ENCODE measurements at places on chromosomes 6 and 20.
A peak's percentile ranks its signal among the peaks of the same experiment; 100 is the strongest.

GRCh38 chr6:166470863-166471410, 88.2 kb upstream of the MPC1 start:
- no peak for DNase-seq

GRCh38 chr6:8476656-8477055, 41.3 kb upstream of the SLC35B3 start:
- no peak for DNase-seq

GRCh38 chr6:141199074-141199473, 933.7 kb upstream of the GJE1 start:
- DNase-seq = peak; percentile 62

- DNase-seq = no peak
Observed at GRCh38 chr6:11795403-11795802, 16.8 kb upstream of the ADTRP start.
